HTR-8/SVneo (cell line): ENCODE measurements at places on chromosomes 2 and 18.

DNA sequence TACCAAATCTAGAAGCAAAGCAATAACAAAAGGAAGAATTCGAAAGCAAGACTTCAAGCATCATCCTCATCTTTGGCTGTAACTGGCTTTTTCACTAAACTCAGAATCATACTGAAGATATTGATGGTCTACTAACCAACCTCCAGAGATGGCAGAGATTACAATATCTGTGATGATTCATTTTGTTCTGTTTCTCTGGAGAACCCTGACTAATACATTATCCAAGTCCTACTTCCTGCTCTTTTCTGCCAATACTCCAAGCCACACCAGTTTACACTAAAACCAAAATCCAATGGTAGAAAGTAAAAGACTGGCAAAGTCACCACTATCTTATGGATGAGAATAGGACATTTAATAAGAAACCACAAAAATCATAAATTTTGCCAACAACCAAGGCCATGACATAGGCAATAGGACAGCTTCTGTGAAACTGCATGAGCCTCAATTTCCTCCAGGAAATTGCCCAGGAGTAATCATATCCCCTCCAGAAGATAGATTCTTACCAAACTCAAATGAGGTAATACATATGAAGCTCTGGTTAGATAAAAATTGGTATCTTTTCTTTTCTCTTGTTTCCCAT is 159.8 kb downstream of the METTL4 start:
- peak; percentile 5 for DNase-seq

DNA sequence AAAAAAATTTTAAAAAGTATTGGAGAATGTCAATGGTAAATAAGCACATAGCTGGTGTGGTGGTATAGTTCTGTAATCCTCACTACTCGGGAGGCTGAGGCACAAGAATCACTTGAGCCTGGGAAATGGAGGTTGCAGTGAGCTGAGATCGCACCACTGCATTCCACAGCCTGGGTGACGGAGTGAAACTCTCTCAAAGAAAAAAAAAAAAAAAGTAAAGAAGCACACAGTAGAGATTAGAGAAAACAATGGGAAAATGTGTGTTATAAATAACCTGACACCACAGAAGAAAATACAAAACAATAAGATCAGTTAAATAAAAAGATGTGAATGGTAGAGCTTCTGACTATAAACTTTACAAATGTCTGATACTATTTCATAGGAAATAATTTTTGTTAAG is 163.7 kb upstream of the WDSUB1 start:
- DNase-seq: no peak

GRCh38 chr18:7259475-7259874 is 28.6 kb downstream of the LRRC30 start:
- DNase-seq: no peak

DNA sequence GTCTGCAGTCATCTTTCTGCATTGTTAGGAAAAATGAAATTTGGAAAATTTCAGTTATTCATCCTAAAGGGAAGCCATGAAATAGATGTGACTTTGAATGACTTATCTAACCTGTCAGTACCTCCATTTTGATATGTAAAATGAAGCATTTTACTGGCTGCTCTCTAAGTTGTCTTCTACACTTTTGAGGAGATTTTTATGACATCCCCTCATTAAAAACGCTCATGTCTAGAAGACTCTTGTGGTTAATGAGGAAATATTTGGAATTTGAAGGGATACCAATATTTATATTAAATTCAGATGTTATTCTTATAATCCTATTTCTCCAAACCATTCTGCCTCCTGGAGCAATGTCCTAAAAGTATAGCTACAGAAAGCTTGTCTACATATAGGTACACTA is 73.8 kb upstream of the THUMPD2 start:
- DNase-seq: no peak

DNA sequence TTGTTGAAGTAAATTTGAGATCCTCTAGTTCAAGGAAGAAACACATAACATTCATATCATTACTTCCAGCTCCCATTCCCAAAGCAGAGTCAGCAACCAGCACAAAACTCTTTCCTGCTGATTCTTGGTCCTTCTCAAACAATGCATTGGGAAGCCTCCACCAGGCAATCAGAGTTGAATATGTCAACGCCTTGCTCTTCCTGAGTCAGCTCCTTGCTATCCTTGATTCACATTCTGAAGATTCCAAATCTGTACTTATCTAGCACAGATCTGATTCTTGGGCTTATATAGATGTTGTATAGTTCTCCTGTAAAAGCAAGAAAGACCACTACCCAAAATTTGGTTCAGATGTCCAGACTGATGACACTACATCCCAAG is 29.6 kb downstream of the CFAP210 start:
- DNase-seq: no peak

DNA sequence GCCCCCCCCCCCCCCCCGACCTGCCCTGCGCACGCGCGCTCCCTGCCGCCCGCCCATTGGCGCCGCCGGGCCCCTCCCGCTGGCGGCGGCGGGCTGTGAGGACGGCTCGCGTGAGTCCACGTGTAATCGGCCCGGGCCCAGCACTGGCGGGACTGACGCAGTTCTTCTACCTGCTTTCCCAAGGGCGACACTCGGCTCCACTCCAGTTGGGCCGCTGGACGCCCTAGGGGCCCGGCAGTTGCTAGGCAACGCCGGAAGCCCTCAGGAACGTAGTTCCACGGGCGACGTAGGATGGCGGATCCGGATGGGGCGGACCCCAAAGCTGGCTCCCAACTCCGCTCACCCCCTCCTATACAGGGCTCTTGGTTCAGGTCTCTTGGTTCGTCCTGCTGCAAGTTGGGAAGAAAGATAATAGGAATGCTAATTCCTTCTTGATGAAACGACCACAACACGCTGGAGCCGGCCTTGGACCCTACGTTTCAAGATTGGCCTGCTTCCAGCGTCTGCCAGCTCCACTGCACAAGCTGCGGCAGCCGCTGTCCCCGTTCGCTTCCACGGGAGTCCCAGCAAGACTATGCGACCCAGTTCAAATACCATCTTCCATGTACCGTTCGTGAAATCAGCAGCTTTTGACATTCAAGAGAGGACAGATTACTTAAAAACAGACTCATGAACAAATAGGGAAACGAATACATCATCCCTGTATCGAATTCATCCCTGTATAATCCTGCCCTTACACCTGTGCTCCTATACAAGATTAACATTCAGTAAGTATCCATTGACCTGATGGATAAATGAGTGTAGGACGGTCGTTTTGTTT is 415 bp upstream of the MCFD2 start:
- DNase-seq: peak; percentile 92

GRCh38 chr18:24000613-24001490 is 13.7 kb upstream of the TTC39C start:
- DNase-seq: no peak

- no peak for DNase-seq
Observed at GRCh38 chr2:16661936-16662839, 3.4 kb downstream of the CYRIA start.

- DNase-seq: no peak
Observed at GRCh38 chr2:102331311-102331980, 20.1 kb downstream of the IL1RL1 start.

GRCh38 chr2:101524806-101525430 is 50.0 kb upstream of the RFX8 start:
- DNase-seq: no peak

- peak; percentile 3 for DNase-seq
Observed at GRCh38 chr2:193240752-193241151, 1046.0 kb upstream of the TMEFF2 start.

- no peak for DNase-seq
Observed at GRCh38 chr18:4040391-4041092, 414.6 kb downstream of the DLGAP1 start.

DNA sequence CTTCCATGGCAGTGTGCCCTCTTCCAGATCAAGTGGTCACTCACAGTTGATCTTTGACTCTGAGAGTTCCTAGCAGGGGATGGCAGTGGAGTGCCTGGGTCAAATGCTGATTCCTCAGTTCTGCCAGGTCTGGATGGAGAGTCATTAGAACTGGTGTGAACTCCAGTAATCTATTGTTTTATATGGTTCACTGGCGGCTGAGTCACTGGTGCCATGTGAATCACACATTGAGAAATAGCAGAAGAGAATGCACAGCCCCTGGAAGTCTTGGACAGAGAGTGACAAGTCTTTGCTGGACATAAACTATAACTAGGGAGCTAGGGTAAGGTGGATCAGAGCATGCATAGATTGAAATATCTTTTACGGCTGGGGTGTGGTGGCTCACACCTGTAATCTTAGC is 86.9 kb downstream of the EIF2AK3 start:
- no peak for DNase-seq

GRCh38 chr18:31617031-31617717 is 25.5 kb downstream of the TTR start:
- no peak for DNase-seq

- no peak for DNase-seq
Observed at GRCh38 chr18:36769611-36770314, 59.0 kb downstream of the TPGS2 start.

- no peak for DNase-seq
Observed at GRCh38 chr2:23617167-23617810, 232.3 kb downstream of the KLHL29 start.

- DNase-seq: no peak
Observed at GRCh38 chr2:29618024-29618423, 303.4 kb downstream of the ALK start.

DNA sequence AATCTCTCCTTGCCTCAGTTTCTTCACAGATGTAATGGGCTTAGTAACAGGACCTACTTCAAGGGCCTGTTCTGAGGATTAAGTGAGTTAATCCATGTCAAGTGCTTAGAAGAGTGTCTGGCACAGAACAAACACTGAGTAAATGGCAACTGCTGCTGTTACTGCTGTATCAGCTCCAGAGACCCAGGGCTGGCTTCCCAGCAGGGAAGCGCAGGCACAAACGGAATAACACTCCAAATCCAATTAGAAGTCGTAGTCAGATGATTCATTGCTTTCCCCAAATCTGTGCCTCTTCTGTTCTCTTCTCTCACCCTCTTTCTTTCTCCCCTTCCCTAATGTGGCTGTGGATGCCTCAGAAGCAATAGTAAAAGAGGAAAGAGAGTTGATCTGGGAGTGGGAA is 101.1 kb upstream of the FZD7 start:
- DNase-seq: no peak

DNA sequence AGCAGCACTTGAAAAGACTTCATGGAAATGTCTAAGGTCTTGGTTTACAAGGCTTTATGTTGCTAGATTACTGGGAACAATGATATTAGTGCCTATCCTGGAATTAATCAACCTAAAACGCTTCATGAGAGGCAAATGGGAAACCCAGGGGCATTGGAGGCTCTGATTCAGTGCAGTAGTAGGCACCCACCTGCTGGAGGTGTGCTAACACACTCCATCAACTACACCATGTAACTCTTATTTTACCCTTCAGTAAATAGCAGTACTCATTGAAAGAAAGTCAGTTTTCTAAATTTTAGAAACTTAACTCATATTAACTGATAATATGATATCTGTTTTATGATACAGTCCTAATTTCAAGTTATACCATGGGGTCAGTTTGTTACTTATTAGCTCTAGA is 17.4 kb upstream of the HNRNPA3 start:
- DNase-seq: no peak

GRCh38 chr2:188675391-188676009 is 298.7 kb upstream of the COL3A1 start:
- DNase-seq: peak; percentile 36

GRCh38 chr2:212361174-212361756 is 177.3 kb downstream of the ERBB4 start:
- no peak for DNase-seq

GRCh38 chr2:161990741-161991140 is 83.3 kb downstream of the DPP4 start:
- DNase-seq: peak; percentile 68

GRCh38 chr2:55419233-55419678 is 400 bp downstream of the CCDC88A start:
- no peak for DNase-seq

DNA sequence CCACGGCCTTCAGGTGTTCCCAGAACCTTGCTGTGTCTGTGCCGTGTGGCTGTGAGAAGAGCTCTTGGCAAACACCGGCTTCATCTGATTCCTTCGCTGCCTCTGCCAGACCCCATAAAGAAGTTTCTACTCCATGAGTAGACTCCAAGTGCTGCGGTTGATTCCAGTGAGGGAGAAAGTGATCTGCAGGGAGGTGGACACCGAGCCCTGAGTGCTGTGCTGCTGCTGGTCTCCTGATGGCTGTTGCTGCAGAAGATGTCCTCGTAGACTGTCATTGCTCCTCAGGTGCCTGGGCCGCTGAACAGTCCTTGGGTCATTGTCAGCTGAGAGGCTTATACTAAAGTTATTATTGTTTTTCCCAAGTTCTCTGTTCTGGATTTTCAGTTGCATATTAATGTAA is 19.6 kb downstream of the ASB1 start:
- no peak for DNase-seq

DNA sequence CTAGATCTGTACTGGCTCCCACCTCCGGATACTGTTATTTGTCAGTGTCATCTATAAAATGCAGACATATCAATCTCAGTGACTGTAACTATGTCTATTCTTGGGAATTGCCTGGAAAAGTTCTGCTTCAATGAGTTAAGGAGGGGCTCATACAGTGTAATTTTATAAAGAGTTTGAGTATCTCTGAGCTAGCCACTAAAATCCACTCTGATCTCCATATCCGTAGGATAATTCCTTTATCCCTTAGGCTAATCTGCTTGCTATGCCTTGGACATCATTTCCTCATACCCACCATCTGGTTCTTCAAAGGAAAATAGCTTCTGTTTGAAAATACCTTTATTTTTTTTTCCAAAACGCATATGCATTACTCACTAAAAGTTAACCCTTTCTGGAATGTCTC is 863.2 kb downstream of the SUCLG1 start:
- no peak for DNase-seq

- no peak for DNase-seq
Observed at GRCh38 chr2:176103742-176104315, 3.3 kb upstream of the HOXD11 start.

DNA sequence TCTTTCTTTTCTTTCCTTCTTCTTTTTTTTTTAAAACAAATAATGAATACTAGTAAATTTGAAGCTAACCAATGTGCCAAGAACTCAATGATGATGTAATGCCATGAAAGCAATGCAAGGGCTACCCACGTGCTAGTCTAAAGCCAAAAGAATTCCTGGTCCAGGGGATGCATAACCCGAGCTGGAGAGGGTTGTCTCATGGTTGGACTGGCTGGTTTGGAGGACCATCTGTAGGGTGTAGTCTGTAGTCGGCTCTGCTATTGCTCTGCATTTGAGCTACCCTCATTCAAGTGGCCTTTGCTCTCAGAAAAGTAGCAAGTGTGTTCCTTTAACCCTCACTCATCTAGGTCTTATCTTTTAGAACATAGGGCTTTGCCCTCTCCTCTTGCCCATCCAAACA is 469.6 kb upstream of the CELF4 start:
- no peak for DNase-seq

- DNase-seq: no peak
Observed at GRCh38 chr2:73983322-73984202, 1.1 kb upstream of the TET3 start.

- DNase-seq: no peak
Observed at GRCh38 chr2:27223416-27223815, 6.2 kb downstream of the CAD start.

- DNase-seq: no peak
Observed at GRCh38 chr2:32719933-32720716, 92.3 kb downstream of the TTC27 start.

GRCh38 chr2:234363011-234363487 is 133.8 kb downstream of the ARL4C start:
- peak; percentile 20 for DNase-seq

- DNase-seq: no peak
Observed at GRCh38 chr2:15565994-15566671, 5.0 kb upstream of the NBAS start.

- no peak for DNase-seq
Observed at GRCh38 chr18:6342990-6343389, 71.7 kb downstream of the L3MBTL4 start.

- DNase-seq: no peak
Observed at GRCh38 chr2:11750422-11750821, 4.0 kb downstream of the LPIN1 start.

- no peak for DNase-seq
Observed at GRCh38 chr18:76472829-76473228, 22.2 kb downstream of the ZNF516 start.
